ENCODE measurements at places on chromosomes 7 and 10.

- DNase-seq = no peak
These were observed 1096.9 kb upstream of the POT1 start for GRCh38 chr7:126026421-126027088.

GRCh38 chr10:44682507-44682906 is 228.6 kb upstream of the TMEM72 start:
- no peak for DNase-seq

- DNase-seq = no peak
These were observed 1.5 kb upstream of the INSIG1 start for GRCh38 chr7:155296006-155296787.

GRCh38 chr7:88614736-88615135 is 144.8 kb upstream of the ZNF804B start:
- no peak for DNase-seq

GRCh38 chr7:54663603-54664234 is 95.3 kb downstream of the SEC61G start:
- no peak for DNase-seq

Data from stimulated activated CD4-positive, alpha-beta T cell treated with anti-CD3 and anti-CD28 coated beads, Interleukin-1b, Interleukin-23, amount 100 ng/mL, for 1 hour (primary cell).